H4 (cell line): ENCODE measurements at places on chromosomes 13 and 19. TPM values are rescaled to one million over a fixed set of nuclear protein-coding genes. Genes with fewer than 3 reads are reported as not detected.

Gene IGFL1
- not detected in 2 replicates for total RNA-seq

Gene NLRP7
- total RNA-seq = not detected in 2 replicates

Gene MADCAM1
- total RNA-seq = not detected in 2 replicates

Gene KLF1
- not detected in 2 replicates for total RNA-seq

Gene NLRP11
- total RNA-seq = 2.1 and 2.4 TPM in 2 replicates

Gene CYP2F1
- not detected in 2 replicates for total RNA-seq

Gene FUT1
- 0.25 TPM in 1 of 2 replicates, not detected in the other for total RNA-seq

Gene CEACAM20
- total RNA-seq = not detected in 2 replicates

Gene RUBCNL
- 0.21 TPM in 1 of 2 replicates, not detected in the other for total RNA-seq

Gene IFT88
- total RNA-seq = 7.3 and 8.7 TPM in 2 replicates
